ENCODE measurements at places on chromosomes 12 and 14. TPM values are rescaled to one million over a fixed set of nuclear protein-coding genes. Genes with fewer than 3 reads are reported as not detected.

Gene TRHDE
- total RNA-seq = 17.7 TPM

Gene CCDC175
- total RNA-seq = not detected

Gene DEGS2
- total RNA-seq = 1.6 TPM

Gene PSMB5
- 368 TPM for total RNA-seq

Gene OXA1L
- total RNA-seq = 146 TPM

Gene BCAT1
- not detected for total RNA-seq

Gene RNASE12
- not detected for total RNA-seq

Gene OR4E1
- not detected for total RNA-seq

Gene SPIC
- not detected for total RNA-seq

Gene CCDC177
- not detected for total RNA-seq

Gene NUAK1
- total RNA-seq = 9.8 TPM

Gene KLHL33
- 0.17 TPM for total RNA-seq

Gene SLC38A6
- total RNA-seq = 28.0 TPM

Gene LMO3
- 2.3 TPM for total RNA-seq

Gene GALNT8
- total RNA-seq = not detected

Gene ARHGEF25
- 18.1 TPM for total RNA-seq

Gene TXNRD1
- 430 TPM for total RNA-seq

Gene ADCY4
- total RNA-seq = 0.04 TPM

Gene TMEM253
- not detected for total RNA-seq

Gene CHGA
- not detected for total RNA-seq

Gene HPD
- total RNA-seq = not detected

Gene PLEKHD1
- total RNA-seq = 0.15 TPM

Gene TRIM9
- 2.6 TPM for total RNA-seq

Gene SSTR1
- total RNA-seq = 0.23 TPM

Gene HOXC11
- total RNA-seq = 0.84 TPM

Gene RTN1
- not detected for total RNA-seq

Gene METTL25
- total RNA-seq = 5.1 TPM

Gene SLC41A2
- 20.4 TPM for total RNA-seq

Gene SAMD4A
- total RNA-seq = 42.9 TPM

Gene EPS8
- total RNA-seq = 37.8 TPM

Gene FOXG1
- total RNA-seq = not detected

Gene TNFRSF1A
- total RNA-seq = 97.4 TPM

Gene ANO4
- total RNA-seq = not detected
